ENCODE measurements at places on chromosomes 6 and 20.

- no peak for DNase-seq
Measured at GRCh38 chr20:31687777-31688176, 34.9 kb downstream of the BCL2L1 start.

DNA sequence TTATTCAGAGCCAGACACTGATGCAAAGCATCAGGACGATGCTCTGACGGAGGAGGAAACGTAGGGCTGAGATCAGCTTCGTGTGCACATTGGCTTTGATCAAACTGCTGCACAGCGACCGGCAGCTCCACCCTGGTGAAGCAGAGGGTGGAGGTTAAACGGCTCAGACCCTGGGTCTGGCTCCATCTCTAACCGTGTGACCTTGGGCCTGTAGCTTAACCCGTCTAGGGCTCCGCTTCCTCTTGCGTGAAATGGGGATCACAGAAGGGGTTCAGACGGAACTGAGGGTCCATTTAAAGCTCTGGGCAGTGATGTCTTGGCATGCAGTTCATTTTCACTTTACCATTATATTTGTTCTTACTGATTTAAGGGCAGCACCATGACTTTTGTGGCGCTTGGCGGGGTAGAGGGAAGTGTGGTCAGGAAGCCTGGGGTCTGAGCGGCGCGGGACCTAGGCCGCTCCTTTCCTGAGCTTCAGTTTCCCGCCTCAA, 644 bp downstream of the RBL1 start:
- DNase-seq: peak; percentile 14

GRCh38 chr6:93139408-93140081, 279.8 kb downstream of the EPHA7 start:
- DNase-seq: no peak

DNA sequence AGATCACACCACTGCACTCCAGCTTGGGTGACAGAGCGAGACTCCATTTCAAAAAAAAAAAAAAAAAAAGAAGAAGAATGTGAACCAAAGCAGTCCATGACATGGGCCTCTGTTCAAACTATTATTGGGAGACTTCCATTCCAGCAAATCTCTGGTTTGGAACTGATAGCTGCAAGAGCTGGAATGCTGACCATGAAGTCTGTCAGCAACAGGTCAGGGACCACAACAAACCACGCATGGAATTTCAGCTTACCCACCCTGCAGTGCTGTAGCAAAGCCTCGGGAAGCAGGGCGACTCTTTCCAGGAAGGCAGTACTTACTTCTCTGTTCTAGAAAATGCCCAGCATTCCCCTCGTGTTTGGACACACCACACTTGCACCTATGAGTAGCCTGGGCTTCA, 34.1 kb upstream of the TBC1D7 start:
- DNase-seq: no peak

DNA sequence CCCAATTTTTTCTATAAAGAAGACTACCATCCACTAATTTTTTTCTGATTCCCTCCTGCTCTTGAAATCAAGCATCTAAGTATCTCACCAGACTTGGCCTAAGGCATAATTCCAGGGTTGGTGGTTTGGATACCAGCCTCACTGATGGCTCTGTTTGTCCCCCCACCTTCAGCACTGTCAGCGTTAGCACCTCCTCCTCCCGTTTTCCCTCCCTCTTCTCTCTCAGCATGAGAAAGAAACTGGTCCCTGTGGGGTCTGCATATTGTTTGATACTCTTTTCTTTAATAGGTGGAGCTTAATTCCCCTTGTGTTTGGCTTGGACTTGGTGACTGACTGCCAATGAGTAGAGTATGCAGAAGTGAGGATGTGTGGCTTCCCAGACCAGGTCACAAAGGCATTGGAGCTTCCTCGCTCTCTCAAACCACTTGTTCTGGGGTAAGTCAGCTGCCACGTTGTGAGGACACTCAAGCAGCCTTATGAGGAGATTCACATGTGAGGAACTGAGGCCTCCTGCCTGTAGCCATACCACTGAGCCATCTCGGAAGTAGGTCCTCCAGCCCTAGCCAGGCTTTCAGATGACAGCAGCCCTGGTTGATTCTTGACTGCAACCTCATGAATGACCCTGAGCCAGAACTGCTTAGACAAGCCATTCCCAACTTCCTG, 65.2 kb downstream of the RIOK1 start:
- DNase-seq: no peak
